Jurkat, Clone E6-1 (cell line): ENCODE measurements at places on chromosomes 5 and 9.

GRCh38 chr5:7578071-7578470 is 182.1 kb downstream of the ADCY2 start:
- no peak for DNase-seq

- DNase-seq = no peak
These were observed 263.5 kb downstream of the CD180 start for GRCh38 chr5:66933066-66933465.

- no peak for DNase-seq
These were observed 113.2 kb downstream of the PALM2AKAP2 start for GRCh38 chr9:109893241-109893640.

GRCh38 chr5:89120719-89121118 is 237.7 kb upstream of the MEF2C start:
- DNase-seq = no peak

- no peak for DNase-seq
These were observed 33.4 kb upstream of the BARHL1 start for GRCh38 chr9:132548751-132549640.

DNA sequence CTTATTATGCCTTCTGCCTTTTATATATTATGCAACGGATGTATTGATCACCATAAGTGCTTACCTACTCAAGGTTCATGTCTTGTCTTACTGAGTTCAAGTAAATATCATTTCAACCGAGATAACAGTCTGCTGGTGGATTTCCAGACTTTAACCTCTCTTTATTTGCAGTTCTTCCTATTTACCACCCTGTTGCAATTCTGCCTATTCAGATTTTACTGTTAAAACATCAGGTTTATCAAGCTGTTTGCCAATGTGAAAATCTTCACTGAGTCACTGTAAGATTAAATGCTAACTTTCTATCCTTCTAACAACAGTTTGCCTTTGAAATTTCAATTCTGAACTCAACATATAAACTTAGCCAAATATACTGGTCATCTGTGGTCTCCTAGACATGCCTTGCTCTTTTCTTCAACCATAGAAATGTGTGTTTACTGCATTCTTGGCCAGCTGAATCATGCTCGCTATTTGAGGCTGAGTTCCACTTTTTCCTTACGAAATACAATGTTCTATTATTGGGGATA is 471.7 kb upstream of the RORB start:
- DNase-seq = no peak

GRCh38 chr9:129343424-129344375 is 165.6 kb upstream of the IER5L start:
- no peak for DNase-seq

GRCh38 chr9:108056805-108057386 is 567.3 kb upstream of the KLF4 start:
- no peak for DNase-seq

DNA sequence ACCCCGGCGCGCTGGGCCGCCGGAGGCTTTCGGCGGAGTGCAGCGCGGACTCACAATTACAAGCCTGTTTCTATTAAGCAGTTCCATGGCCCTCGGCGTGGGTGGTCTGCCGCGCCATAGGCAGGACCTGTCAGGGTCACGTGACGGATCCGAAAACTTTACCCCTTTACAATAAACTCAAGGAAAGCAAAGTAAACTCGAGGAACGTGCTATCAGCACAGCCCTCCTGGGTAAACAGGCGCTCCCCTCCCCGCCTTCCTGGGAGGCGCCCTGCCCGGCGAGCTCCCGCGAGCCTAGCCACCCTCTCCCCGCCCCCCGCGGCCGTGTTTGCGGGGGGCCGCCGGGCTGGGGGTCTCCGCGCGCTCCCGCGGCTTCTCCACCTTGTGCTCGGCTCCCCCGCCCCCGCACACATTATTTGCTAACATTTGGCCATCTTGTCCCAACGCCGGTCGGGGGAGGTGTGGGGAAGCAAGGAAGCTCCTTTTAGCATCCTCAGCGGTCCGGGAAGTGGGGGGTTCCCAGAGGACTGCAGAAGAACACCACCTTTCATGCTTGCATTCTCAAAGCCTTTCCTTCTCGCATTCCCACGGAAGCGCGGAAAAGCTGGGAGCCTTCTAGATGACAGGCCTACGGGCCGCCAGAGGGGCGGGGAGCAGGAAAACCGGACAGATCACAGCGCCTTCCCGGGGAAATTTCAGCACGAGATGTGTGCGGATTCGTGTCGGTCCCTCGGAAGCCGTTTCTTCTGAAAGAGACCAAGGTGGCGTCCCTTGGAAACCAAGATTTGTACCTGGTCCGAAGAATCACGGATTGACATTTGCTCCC is at the start of gene PTCH1:
PTCH1 (minus strand) TSS at position 238 of the 825 bp plus-strand sequence.
- DNase-seq = no peak

DNA sequence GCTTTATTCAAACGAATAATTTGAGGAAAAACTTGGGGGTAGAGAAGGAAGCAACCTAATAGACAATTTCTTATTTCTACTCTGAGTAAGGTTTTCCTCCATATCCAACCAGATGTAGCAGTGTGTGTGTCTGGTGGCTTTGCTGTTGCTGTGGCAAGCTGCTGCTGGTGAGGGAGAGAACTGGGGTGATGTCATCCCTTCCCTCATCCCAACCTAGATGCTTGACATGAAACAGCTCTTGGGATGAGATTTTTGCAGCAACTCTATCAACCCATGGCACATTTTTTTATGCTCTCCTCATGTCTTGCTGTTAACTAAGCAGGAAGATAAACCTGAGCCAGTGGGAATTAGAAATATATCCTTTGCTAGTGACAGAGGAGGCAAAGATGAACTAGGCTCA is 135.8 kb downstream of the PCSK1 start:
- no peak for DNase-seq

DNA sequence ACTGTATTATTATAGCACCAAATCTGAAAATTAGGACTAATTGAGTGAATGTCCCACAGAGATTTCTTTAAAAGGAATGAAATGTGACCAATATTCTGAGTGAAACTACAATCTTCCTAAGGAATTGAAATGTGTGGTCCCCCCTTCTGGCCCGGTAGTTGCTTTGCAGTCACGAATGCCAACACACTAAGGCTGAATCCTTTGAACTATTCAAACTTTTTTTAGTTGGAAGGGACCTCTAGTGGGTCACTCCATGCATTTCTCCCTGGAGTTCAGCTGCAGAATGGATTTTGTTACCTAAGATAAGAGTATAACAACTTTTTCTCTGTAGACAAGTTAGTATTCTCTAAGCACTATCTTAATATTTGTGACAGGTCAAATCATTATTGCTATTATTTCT is 2.8 kb downstream of the CDH6 start:
- DNase-seq = no peak

- DNase-seq = no peak
These were observed 74.1 kb downstream of the PAX5 start for GRCh38 chr9:36959681-36960574.

- DNase-seq = no peak
These were observed 66.7 kb downstream of the PSD2 start for GRCh38 chr5:139862313-139862712.

- no peak for DNase-seq
These were observed 164.5 kb downstream of the DCP2 start for GRCh38 chr5:113140837-113141671.

DNA sequence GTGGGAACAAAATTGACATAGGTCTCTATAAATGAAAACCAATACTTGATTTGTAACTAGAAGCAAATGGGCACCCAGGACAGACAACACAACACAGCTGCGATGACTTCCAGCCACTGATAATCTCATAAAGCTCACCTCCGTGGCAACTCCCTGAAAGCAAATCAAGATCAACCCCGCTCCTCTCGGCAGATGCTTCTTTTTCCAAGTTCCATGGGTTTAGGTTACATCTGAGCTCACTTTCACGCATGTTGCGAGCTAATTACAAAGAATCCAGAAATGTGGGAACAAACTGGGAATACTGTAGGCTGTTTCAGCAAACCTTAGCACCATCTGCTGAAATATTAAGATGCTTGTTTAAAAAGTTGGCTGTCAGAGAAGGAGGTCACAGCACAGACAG is 153.9 kb downstream of the ELAVL2 start:
- DNase-seq = no peak

DNA sequence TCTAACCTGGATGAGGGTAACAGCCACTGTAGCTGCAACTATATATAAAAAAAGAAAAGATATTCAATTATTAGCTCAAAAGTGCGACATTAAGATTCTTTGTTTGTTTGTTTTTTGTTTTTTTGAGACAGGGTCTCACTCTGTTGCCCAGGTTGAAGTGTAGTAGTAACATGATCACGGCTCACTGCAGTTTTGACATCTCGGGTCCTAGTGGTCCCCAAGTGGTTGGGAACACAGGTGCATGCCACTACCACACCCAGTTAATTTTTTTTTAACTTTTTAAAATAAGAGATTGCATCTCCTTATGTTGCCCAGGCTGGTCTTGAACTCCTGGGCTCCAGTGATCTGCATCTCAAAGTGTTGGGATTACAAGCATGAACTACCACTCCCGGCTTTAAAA is 61.8 kb downstream of the MEF2C start:
- DNase-seq = no peak

DNA sequence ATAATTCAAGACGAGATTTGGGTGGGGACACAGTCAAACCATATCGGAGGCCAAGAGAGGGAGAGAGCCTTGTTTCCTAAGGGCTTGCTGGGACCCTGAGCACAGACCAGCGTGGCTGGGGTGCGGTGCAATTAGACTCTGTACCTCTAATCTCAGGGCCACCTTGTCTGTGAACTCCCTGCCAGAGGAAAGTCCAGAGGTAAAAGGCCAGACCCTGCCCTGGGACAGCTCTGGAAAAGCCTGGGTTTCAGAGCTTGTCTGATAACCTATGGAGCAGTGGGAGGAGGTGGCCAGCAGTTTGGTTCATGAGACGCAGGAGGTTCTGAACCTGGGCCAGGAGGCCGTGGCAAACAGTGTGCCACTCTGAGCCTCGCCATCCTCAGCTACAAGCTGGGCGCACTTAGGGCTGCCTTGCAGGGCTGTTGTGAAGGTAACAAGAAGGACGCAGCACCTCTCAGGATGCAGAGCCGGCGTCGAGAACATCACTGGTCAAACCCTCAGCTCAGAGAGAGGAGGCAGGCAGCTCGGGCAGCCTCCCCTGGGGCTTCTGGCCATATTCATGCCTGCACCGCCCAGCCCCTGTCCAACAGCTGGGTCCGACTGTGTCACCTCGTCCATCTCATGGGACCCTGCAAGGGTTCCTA is 4.8 kb upstream of the DOLPP1 start:
- no peak for DNase-seq

GRCh38 chr5:95331358-95331757 is 46.5 kb upstream of the MCTP1 start:
- DNase-seq = no peak

GRCh38 chr9:113564498-113565237 is 101.1 kb downstream of the RGS3 start:
- no peak for DNase-seq

- DNase-seq = no peak
These were observed 17.9 kb downstream of the CYSTM1 start for GRCh38 chr5:140192715-140193430.

GRCh38 chr5:27275345-27275744 is 237.0 kb upstream of the CDH9 start:
- no peak for DNase-seq

DNA sequence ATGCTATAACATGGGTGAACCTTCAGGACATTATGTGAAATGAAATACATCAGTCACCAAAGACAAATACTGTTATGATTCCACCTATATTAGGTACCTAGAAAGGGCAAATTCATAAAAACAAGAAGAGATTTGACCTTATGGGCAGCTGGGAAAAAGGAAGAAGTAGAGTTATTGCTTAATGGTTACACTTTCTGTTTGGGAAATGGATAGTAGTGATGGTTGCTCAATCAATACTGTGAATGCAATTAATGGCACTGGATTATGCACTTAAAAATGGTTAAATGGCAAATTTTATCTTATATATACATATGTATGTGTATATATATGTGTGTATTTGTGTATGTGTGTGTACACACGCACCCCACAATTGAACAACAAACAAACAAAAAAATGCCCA is 15.2 kb downstream of the FKBP15 start:
- DNase-seq = no peak

DNA sequence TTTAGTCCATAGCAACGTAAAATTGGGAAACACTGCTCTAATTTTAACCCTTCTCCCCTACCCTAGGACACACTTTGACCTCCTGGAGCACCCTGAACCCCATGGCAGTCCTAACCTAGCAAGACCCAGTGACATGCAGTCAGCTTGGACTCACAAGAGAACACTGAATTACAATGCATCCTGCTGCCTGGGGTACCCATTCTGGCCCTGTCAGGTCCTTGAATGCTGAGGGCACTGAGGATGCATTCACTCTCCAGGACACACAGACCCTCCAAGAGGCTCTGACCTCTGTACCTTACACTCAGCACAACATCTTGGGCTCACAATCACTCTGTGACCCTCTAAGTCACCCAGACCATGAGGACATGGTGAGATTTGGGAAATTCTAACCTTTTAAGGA is 1.8 kb upstream of the PROP1 start:
- no peak for DNase-seq

GRCh38 chr5:127296321-127296720 is 5.7 kb downstream of the MEGF10 start:
- no peak for DNase-seq

DNA sequence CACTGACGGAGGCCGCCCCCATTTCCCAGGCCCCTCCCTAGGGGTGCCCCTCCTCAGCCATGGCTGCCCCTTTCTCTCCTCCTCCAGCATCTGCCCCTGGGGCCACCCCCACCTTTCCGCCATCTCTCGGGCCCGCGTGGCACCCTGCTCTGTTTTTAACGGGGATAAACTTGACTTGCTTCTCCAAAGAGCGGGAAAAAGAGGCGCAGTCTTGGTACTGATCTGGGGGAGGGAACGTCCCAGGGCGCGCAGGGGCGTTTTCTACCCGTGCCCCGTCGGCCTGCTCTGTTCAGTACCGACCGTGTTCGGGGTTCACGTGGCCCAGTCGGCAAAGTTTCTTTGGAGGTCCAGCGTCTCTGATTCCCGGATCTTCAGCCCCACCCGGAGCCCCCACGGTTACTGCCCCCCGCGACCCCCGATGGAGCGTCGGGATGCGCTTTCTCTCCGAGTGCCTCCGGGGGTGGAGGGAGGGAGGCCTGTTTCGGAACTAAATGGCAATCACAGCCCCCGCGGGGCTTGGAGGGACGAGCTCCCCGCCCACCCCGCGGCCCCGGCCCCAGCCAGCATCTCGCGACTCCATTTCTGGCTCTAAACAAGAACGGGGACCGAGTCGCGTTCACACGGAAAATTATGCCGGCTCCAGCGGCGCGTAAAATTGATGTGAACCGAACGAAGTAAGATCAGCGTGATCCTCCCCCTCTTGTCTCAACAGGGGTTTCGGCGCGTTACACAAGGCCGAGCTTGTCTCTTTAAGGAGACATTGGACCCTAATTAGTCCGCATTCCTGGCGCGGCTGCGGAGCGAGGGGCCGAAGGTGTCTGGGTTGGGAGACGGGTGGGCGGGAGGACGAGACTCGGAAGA is 1.1 kb upstream of the TLE4 start:
- DNase-seq = no peak

DNA sequence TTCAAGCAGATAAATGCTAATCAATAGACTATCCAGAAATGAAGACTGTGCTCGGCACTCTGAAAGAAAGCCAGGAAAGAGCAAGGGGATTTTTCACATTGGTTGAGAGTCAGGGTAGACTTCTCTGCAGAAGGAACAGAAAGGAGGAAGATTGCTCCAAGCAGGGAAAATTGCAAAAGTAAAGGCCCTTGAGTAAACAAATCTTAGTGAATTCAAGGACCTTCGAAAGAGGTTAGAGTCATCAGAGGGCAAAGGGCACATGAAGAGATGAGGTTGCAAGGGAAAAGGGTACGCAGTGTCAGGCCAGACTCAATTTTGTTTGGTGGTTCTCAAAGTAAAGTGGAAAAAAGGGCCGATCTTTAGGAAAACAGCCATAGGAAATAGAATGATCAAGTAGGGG is 157.6 kb upstream of the RAI14 start:
- no peak for DNase-seq

- DNase-seq = no peak
These were observed 129.9 kb downstream of the ZSWIM6 start for GRCh38 chr5:61461926-61462325.
